Left lobe of liver (tissue), 2 donors: ENCODE measurements at places on chromosomes 3 and 15. TPM values are rescaled to one million over a fixed set of nuclear protein-coding genes. Genes with fewer than 3 reads are reported as not detected.

Gene SHF
- 18.4 TPM for total RNA-seq

Gene RTP3
- 28.6 TPM for total RNA-seq

Gene CCR8
- total RNA-seq: not detected

Gene BUB1B
- 0.68 TPM for total RNA-seq

Gene GABRR3
- not detected for total RNA-seq

Gene SI
- not detected for total RNA-seq

Gene GNAT1
- 0.08 TPM for total RNA-seq

Gene TNNC1
- total RNA-seq: 0.25 TPM

Gene MYH15
- 0.03 TPM for total RNA-seq

Gene SLC12A1
- total RNA-seq: not detected

Gene BCHE
- total RNA-seq: 38.3 TPM

Gene EFCC1
- 0.53 TPM for total RNA-seq

Gene PP2D1
- total RNA-seq: not detected

Gene TUSC7
- total RNA-seq: not detected

Gene OIP5
- 0.38 TPM for total RNA-seq

Gene EPHA6
- total RNA-seq: not detected

Gene SLC38A3
- total RNA-seq: 242 TPM

Gene ZIC1
- total RNA-seq: 21.7 TPM

Gene DPH3
- 10.9 TPM for total RNA-seq

Gene PRR20G
- not detected for total RNA-seq

Gene LINGO1
- total RNA-seq: 0.86 TPM

Gene MAP3K13
- 20.0 TPM for total RNA-seq

Gene XCR1
- total RNA-seq: not detected

Gene SYNM
- total RNA-seq: 3.8 TPM
